Subcutaneous adipose tissue (tissue), 4 donors: ENCODE measurements at places on chromosomes 12 and 14. TPM values are rescaled to one million over a fixed set of nuclear protein-coding genes. Genes with fewer than 3 reads are reported as not detected.

Gene LGR5
- total RNA-seq: 0.17 TPM

Gene GUCY2C
- total RNA-seq: not detected

Gene NR1H4
- not detected for total RNA-seq

Gene NOXRED1
- total RNA-seq: not detected

Gene OVCH1
- 0.19 TPM for total RNA-seq

Gene FAIM2
- not detected for total RNA-seq

Gene GPRC5D
- total RNA-seq: 1.8 TPM

Gene REC8
- total RNA-seq: 3.1 TPM

Gene SMOC1
- 26.4 TPM for total RNA-seq

Gene CEBPE
- total RNA-seq: not detected

Gene FBXO34
- total RNA-seq: 23.5 TPM

Gene CLEC4A
- 4.2 TPM for total RNA-seq

Gene NUDT4
- 64.8 TPM for total RNA-seq

Gene TAS2R43
- total RNA-seq: 1.7 TPM

Gene KRT2
- total RNA-seq: not detected

Gene PRPF39
- total RNA-seq: 25.1 TPM

Gene MYF6
- not detected for total RNA-seq

Gene RPL41
- 3,332 TPM for total RNA-seq

Gene ABCC9
- 57.8 TPM for total RNA-seq

Gene CLEC14A
- 11.4 TPM for total RNA-seq
